CD4-positive, alpha-beta memory T cell (primary cell): ENCODE measurements at places on chromosomes 2 and 18. TPM values are rescaled to one million over a fixed set of nuclear protein-coding genes. Genes with fewer than 3 reads are reported as not detected.

DOK6 gene
- 0.04 TPM for polyA plus RNA-seq

GALM gene
- 51.2 TPM for polyA plus RNA-seq

DNA sequence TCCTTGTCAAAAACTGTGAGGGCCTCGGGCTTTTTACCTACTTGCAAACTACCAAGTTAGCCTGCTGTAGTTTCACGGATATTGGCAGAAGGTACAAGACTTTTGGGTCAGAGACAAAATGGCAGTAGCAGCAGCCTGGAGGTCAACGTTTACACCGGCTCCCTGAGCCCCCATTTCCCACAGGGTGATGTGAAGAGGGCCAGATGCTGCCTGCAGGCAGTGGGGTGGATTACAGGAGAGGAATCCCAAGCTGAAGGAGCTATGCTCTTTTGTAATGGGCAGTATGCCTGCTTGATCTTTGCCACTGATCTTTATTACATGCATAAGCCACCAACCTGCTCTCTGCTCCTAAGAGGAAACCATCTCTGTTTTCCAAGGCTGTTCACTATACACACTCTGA is 29.5 kb upstream of the SP5 start:
- DNase-seq = no peak

DNA sequence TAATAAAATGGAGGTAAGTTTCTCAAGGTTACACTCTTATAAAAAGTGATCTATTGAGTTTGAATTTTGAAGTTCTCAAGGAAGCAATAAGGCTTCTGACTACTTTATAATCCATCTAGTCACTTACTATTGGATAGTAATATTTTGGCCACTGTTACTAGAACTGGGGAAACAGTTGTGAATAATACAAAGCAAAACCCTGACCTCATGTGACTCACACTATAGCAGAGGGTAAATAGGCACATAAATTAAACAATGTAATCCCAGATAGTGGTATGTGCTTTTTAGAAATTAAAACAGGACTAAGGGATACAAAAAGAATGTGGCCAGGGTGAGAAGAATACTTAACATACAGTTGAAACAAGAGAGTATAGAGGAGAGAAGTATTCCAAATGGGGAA is 78.6 kb downstream of the CALCRL start:
- DNase-seq = no peak

GRCh38 chr2:128376241-128377041 is 57.8 kb upstream of the HS6ST1 start:
- no peak for DNase-seq

DNA sequence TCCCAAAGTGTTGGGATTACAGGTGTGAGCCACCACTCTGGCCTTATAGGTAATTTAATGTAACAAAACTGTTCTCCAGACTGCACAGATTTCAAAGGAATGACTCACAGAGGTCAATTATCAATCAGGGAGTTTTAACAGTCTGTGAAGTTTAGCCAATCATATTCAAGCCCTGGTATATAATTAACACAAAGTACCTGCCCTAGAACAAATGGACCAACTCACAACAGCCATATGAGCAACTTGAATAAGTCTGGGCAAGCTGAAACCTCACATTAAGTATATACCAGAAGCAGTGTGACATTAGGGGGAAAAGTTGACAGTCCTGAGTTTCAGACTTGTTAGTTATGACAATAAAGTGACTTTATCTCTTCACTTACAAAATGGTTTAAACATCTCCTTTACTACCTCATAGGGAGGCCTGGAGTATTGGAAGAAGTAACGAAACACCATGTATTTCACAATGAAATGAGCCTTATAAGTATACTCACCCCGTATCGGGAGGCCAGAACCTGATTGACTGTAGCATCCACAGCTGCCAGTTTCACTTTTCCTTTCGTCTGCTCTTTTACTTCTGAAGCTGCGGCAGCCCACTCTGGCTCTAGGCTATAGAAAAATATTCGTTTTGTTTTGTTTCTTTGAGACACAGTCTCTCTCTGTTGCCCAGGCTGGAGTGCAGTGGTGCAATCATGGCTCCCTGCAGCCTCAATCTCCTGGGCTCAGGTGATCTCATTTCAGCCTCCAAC is 22.2 kb downstream of the PDIA6 start:
- DNase-seq = no peak
